Naive thymus-derived CD8-positive, alpha-beta T cell (primary cell): ENCODE measurements at places on chromosomes 1 and 21.

GRCh38 chr1:18149027-18149641 is 41.5 kb downstream of the IGSF21 start:
- no peak for DNase-seq

GRCh38 chr1:10897981-10898728 is 101.7 kb upstream of the CASZ1 start:
- DNase-seq = no peak

- peak; percentile 71 for DNase-seq
These were observed 3.3 kb downstream of the CDC42SE1 start for GRCh38 chr1:151056149-151056548.

GRCh38 chr1:159653201-159653600 is 61.2 kb downstream of the CRP start:
- DNase-seq = no peak

DNA sequence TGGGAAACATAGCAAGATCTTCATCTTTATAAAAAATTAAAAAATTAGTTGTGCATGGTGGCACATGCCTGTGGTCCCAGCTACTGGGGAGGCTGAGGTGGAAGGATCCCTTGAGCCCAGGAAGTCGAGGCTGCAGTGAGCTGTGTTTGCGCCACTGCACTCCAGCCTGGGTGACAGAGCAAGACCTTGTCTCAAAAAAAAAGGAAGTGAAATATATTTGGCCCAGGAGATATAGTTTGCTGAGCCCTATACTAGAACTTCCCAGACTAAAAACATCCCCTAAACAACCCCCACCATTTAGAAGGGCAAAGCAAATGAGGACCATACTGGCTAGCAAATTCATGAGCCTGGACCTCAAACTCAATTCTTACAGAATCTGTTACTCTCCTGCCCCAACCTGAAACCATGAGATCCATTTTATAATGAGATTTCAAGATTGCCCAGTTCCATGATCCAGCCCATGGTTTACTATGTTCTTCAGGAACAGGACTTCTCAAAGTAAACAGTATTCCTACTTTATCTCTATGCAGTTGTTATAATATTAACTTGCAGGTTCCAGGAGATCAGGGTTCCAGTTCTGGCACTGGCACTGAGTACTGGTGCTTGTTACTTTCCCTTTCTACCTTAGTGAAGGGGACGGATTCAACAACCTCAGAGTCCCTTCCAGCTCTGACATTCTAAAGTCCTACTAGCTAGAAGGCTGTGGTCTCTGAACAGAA is 48.9 kb upstream of the TADA1 start:
- no peak for DNase-seq

GRCh38 chr21:36075171-36075570 is 5.3 kb downstream of the CBR1 start:
- no peak for DNase-seq

GRCh38 chr1:27545876-27546275 is 55.9 kb upstream of the WASF2 start:
- DNase-seq = no peak

DNA sequence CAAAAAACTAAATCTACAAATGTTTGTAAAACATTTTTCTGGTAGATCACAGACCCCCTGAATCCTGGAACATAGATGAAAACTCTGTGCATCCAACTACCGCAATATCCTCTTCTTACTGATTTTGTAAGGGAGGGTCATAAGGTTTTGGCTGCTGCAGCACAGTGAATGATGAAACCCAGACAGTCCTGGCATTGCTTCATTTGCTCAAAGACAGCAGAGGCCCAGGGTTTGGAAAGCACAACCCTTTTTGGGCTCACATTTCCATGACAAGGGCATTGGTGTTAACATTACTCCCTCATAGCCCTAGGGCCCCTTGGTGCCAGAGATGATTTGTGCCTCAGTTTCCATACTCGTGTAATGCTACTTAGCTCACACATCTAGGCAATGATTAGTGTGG is 51.2 kb downstream of the PLXNA2 start:
- no peak for DNase-seq

DNA sequence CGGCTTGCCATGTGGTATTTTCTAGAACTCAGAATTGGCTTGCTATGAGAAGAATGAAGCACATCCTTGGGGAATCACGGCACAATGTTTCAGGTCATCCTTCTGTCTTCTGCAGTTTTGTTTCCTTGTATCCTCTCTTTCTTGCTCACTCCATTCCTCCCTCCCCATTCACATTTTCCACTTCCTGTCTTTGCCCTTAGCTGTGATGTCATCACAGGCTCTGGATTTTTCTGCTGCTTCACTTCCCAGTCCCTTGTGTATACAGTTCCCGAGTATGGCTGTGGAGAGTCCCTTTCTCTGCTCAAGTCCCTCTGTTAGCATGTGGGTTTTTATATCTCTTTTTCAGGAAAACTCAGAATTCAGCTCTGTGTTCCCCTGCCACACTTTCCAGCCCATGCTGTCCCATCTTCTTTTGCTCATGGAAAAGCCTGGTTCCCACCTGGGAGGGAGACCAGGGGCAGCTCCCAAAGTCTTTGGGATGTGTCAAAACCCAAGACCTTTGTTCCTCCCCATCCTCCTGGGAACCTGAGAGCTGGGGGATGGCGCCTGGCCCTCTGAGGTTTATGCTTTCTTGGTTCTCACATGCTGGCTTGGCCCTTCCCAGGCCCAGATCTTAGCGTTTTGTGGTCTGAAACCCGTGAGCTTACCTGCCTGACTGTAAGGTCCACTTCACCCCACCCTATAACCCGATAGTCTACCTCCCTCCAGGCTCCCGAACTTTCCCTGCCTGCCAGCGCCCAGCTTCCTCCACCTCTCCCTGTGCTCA is 4.8 kb upstream of the RGS16 start:
- DNase-seq = no peak

DNA sequence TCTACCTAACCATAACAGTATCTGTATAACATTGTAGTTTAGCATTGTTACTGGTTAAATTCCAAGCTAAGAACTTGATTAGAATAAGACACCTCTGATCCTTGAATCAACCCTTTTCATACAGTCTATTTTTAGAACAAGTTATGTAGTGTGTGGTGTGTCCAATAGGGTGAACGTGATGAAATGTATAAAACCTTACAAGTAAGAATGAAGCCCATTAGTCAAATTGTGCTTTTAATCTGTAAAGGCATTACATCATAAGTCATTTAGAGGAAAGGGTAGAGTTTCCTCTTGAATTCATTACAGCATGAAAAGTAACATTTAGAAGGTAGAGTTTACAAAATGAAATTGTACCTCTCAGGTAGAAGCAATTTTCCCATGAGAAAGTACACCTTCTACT is 479.2 kb downstream of the LTN1 start:
- DNase-seq = no peak

DNA sequence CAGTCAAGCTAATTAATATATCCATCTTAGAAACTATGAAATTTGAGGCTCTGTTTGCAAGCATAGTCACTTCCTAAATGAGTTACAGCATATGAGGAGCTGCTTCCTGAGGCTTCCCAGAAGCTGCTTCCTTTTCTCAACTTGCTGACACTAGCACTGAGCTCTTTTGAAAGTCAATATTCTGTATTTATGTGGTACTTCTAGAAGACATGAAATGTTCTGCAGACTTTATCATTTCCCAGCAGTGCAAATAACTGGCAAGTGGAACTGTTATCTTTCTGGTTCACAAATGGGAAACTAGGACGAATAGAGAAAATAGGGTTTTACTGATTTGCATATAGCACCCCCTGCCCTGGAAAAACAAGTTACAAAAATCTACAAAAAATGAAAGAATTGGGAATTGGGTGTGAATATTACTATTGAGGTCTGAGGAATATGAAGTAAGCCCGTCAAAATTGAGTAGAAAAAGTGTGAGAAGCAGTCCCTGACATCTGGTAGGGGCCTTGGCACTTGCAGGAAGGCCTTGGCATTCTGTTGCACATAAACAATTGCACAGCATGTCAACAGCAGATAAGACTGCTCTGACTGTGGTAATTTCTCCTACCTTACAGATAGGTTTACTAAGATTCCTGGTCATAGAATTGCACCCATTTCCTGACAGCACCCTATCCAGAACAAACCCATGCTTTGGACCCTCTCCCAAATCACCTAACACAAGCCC is 7.1 kb downstream of the GIPC2 start:
- no peak for DNase-seq

DNA sequence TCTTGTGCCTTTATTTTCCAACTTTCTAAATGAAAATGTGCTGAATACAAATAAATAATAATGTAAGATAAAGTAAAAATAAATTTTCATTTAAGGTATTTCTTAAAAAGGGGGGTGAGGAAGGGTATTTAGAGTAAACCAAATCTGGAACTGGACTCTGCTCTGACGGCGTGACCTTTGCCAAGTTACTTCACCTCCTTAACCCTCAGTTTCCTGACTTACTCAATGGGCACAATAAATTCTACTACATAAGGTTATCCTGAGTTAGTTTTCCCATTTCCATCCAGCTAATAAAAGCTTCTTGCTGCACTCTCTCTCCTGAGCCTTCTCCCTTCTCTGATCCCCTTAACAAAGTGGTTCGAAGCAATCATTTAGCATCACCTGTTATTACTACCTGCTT is 93.9 kb downstream of the NID1 start:
- no peak for DNase-seq

DNA sequence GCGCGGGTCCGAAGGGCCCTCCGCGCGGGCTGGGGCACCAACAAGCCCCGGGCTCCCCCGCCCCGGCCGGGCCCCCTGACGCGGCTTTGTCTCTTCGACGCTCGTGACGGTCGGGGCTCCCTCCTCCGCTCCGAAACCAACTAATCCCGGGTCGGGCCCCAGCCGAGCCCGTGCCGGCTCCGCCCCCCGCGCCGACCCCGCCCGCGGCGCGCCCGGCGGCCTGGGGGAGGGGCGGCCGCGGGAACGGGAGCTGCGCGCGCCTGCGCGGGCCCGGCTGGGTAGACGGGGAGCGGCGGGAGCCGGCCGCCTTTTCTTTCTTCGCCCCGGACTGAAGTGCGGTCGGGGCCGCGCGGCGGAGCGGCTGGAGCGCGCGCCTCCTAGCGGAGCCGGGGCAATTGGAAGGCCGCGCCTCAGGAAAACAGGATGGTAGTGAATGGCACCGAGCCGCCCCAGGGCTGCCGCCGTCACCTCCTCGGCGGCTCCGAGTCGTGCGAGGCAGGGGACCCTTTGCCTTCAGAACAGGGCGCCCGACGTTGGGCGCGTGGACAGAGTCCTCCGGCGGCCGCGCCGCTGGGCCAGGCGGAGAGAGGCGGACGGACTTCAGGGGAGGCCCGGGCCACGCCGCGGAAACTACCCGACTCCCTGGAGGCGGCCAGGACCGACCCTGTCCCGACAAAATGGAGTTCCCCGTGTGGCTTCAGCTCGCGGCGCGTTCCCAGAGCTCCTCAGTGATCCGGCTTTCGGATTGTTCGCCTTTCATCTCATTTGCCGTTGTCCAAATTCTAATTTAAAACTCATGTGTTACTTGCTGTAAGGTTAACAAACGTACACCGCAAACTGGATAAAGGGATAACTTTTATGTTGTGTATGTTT is at the start of gene TP53BP2:
Gene TP53BP2 (minus strand): TSS at position 138 of the 873 bp plus-strand sequence. CDS start 267 bp downstream, outside the sequence.
- DNase-seq = peak; percentile 88

DNA sequence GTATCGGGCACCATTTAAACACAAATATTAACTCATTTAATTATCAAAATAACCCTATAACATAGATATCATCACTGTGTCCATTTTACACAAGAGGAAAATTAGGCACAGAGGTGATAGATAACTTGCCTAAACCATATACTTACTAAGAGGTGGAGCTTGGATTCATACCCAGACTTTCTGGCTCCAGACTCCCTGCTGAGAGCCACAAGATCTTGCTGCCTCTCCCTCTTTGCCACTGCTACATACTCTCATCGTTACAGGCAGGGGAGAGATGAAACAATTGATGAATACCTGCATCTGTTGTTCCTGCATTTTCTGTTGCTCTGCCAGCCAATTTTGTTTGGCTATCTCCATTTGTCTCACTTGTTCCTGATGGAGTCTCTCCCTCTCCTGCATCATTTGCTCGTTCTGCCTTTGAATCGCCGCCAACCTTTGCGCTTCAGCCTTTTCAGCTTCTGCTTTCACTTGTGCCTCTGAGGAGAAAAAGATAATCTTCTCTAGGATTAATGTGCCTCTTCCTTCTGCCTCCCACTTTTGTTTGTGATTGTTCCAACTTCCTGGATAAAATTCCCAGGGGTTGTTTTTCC is 10.6 kb downstream of the GBP5 start:
- DNase-seq = no peak

GRCh38 chr1:56376188-56376984 is 203.0 kb downstream of the PLPP3 start:
- DNase-seq = no peak

GRCh38 chr1:240385985-240386978 is 225.7 kb downstream of the GREM2 start:
- DNase-seq = no peak

- DNase-seq = peak; percentile 36
These were observed 50.0 kb downstream of the TBCE start for GRCh38 chr1:235417086-235417697.

GRCh38 chr1:192998536-192998935 is 60.6 kb downstream of the UCHL5 start:
- DNase-seq = no peak

DNA sequence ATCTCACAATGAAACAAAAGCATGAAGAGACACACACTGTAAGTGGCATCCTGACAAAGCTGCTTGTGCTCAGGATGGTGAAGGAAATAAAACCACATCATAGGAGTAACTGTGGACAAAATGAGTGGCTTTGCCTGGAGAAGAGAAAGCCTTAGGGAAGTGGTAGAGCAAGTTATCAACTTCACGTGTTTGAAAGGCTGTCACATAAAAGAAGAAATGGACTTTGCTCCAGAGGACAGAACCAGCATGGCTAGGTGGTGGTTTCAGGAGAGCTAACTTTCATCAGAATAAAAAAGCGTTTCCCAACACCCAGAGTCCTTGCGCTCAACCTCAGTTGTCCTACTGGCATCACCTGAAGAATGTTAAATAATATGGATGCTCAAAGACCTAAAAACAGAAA is 139.9 kb downstream of the SETD4 start:
- no peak for DNase-seq

- DNase-seq = no peak
These were observed 80.9 kb downstream of the SLC66A1 start for GRCh38 chr1:19393046-19393445.

DNA sequence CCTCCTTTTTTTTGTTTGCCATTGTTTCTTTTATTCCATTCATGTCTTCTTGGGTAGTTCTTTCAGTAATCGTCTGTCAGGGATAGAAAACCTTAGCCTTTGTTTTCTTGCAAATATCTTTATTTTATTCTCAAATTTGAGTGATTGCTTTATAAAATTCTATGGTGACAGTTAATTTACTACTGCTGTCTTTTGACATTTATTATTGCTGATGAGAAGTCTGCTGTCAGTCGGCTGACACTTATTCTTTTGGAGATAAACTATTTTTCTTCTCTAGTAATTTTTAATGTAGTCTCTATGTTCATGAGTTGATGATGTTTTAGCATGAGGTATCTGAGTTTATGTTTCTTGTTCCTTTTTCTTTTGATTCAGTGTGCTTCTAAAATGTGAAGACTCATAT is 983.8 kb downstream of the TTLL7 start:
- no peak for DNase-seq

DNA sequence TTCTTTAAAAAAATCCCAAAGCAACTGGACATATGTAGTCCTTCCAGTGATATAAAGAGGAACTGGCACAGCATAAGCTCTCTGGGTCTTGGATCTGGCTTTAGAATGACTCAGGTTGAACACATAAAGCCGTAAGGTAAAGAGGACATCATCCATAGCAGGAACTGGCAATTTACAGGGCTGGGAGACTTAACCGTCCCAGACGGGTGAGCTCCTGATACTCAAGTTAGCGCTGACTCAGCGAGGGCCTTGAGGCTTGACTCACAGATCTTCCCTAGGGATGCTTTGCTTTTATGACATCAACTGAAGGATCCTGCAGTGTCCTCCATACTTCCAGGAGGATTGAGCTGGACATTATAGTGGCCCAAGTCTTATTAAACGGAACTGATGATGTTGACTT is 154.1 kb downstream of the CLIC6 start:
- DNase-seq = no peak

- DNase-seq = no peak
These were observed 1.4 kb downstream of the CITED4 start for GRCh38 chr1:40860706-40861223.
